NCI-H1092 treated with DMSO at 0.1 percent for 48 hours (cell line): ENCODE measurements at places on chromosomes 2 and 18.

DNA sequence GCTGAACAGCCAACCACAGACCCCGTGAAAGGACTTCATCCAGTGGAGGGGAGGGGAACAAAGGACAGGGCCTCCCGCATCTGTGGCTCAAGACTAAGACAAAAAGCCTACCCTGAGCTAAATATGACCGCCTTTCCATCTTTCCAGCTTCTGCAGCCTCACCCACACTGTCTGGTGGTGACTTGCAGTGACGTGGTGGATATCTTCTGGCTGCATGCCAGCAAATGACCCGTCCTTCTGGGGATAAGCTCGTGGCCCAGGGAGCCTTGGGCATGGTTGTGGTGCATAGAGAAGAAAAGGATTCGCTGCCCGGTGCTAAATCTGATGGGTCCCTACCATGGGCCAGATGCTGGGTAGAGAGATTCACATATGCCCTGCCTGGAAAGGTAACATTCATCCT lies 8.7 kb upstream of the NGEF start:
- no peak for DNase-seq

GRCh38 chr2:196137271-196137670 lies 34.1 kb downstream of the STK17B start:
- DNase-seq: no peak

GRCh38 chr2:203898657-203899056 lies 31.1 kb downstream of the CTLA4 start:
- DNase-seq: no peak

DNA sequence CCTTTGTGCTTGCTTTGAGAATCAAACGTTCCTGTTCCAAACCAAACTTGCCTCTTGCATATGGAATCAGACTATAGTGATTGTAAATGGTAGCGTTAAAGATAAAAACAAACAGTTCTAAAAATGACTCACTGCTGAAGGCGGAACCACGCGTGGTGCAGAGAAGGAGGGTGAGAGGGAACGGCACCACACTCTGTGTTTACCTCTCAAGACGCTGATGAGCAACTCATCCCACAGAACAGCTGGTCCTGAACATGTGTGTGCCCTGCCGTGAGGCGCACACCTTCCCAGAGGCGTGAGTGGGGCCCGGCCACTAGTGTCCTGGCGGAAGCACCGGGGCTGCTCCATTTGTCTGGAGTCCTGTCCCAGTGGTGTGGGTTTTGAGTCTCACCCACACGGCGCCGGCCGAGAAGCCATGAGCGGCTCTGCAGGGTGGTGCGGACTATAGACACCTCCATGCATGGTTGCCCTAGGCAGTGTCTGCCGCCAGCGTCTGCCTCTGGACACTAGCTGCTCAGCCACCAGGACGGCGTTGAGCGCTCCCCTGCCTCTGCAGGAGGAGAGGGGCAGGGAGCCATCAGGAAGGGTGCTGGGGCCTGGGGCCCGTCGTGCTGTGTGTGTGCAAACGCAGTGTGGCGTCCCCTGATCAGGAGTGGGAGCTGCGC lies 52.1 kb downstream of the NFATC1 start:
- no peak for DNase-seq

DNA sequence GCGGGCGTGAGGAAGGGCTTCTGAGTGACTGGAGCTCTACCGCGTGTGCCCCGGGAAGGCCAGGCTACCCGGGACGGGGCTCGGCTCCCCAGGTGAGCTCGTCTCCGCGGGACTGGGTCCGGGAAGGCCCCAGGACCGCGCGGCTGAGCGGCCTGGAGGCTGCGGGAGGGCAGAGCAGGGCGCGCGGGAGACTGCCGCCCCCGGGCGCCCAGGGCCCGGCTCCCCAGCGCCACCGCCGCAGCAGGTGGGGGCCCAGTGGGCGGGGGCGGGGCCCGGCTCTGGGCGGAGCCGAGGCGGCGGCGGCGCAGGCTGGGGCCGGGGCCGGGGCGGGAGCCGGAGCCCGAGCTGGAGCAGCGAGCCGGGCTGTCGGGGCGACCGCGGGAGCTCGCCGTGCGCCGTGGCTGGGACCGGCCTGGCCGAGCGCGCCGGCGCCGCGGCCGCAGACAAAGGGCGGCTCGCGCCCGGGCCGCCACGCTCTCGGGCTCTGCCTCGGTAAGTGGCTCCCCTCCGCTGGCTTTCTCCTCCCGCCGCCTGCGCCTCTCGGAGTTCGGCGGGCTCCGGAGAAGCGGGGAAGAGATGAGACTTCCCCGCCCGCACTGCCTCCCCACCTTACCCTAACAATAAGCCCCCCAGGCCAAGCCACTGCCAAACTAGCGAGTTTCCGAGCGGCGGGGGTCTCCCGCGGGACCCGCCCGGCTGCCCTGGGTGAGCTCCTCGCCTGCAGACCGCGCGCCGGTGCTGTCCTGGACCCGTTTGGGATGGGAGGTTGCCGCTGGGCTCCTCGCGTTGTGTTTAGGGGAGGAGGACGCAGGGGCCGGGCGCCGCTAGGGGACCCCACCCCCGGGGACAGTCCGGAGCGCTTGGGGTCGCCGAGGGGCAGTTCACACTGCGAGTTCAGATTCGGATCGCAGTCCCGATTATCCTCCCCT lies at the start of gene MAPK4:
MAPK4 (plus strand) TSS at position 336 of the 929 bp plus-strand sequence. CDS start 103,872 bp downstream, outside the sequence.
- peak; percentile 70 for DNase-seq

DNA sequence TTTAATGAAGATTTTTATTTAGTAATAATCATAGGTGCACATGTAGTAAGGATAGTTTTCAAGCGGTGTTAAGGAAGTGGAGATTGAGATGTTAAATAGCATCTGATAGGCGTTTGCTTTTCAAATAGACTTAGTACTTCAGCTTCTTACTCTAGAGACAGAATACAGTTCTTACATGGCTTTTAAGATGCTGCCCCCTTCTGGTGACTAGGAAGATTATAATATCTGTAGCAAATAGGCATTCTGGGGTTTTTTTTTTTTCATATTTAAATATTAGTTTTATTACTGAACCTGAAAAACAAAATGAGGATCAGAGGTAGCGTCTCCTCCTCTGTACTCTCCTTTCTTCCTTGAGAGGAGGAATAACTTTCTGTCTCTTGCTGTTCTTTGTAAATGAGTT lies 100.2 kb downstream of the AGAP1 start:
- DNase-seq: peak; percentile 80

GRCh38 chr2:132252191-132252893 lies 90.6 kb upstream of the ANKRD30BL start:
- no peak for DNase-seq

DNA sequence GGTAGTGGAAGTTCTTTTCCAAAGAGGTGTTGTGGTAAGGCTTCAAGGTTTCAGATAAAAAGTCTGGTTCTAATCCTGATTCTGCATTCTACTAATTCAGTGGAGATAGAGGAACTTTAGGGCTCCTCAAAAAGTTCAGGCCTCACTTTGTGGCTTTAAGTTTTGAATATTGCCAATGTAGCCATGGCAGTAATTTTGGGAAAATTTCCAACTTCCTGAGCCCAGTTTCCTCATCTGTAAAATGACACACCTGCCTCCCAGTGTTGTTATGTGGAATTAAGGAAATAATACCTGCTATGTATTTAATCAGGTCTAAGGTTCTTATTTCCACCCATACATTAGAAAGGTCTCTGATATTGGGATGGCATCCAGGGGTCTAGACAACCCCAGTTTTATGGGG lies 147.6 kb upstream of the ITGA6 start:
- DNase-seq: no peak
